Mammary microvascular endothelial cell (primary cell): ENCODE measurements at places on chromosomes 2 and 18. TPM values are rescaled to one million over a fixed set of nuclear protein-coding genes. Genes with fewer than 3 reads are reported as not detected.

Gene LIMS4
- 4.9 and 6.3 TPM in 2 replicates for total RNA-seq

Gene CD207
- not detected in 2 replicates for total RNA-seq

Gene PLGLB1
- 0.07 and 0.20 TPM in 2 replicates for total RNA-seq

Gene RAB31
- total RNA-seq, result 24.1 and 27.7 TPM in 2 replicates

Gene SATB2
- total RNA-seq, result 0.60 and 4.5 TPM in 2 replicates

Gene MARCHF4
- 15.5 and 16.3 TPM in 2 replicates for total RNA-seq

Gene ASB18
- total RNA-seq, result not detected in 2 replicates

Gene UGT1A5
- total RNA-seq, result not detected in 2 replicates

Gene DYNAP
- not detected in 2 replicates for total RNA-seq

Gene CFAP53
- total RNA-seq, result 0.25 and 0.27 TPM in 2 replicates

Gene TANC1
- total RNA-seq, result 60.2 and 69.5 TPM in 2 replicates

Gene C2orf80
- not detected in 2 replicates for total RNA-seq

Gene GYPC
- 125 and 128 TPM in 2 replicates for total RNA-seq

Gene SULT1C4
- total RNA-seq, result 4.1 and 6.7 TPM in 2 replicates

Gene DYSF
- 212 and 225 TPM in 2 replicates for total RNA-seq

Gene FSIP2
- 0.20 TPM in 1 of 2 replicates, not detected in the other for total RNA-seq

Gene PRSS56
- not detected in 2 replicates for total RNA-seq

Gene RALB
- total RNA-seq, result 72.7 and 77.7 TPM in 2 replicates

Gene ME2
- total RNA-seq, result 48.8 and 52.2 TPM in 2 replicates

Gene FAM161A
- 1.5 and 1.7 TPM in 2 replicates for total RNA-seq

Gene KCNIP3
- total RNA-seq, result 0.15 TPM in 1 of 2 replicates, not detected in the other

Gene REG3A
- total RNA-seq, result not detected in 2 replicates
